ENCODE measurements at places on chromosomes 6 and 20.

DNA sequence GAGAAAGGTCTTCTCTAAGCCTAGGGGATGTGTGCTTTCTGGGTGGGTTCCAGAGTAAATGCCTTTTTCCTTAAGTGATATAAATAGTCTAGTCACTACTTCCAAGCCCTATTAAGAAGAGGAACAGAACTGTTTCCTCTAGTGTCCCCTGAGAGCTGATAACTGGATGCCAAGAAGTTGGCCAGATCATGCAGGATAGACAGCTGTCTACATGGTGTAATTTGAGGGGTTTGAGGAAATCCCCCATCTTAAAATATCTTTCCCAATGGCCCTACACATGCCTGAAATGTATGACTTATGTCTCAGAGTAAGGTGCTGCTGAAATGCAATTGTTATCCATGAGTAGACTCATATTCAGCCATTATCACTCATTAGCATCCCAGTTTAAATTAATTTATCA, 20.2 kb upstream of the PIM1 start:
- no peak for DNase-seq

DNA sequence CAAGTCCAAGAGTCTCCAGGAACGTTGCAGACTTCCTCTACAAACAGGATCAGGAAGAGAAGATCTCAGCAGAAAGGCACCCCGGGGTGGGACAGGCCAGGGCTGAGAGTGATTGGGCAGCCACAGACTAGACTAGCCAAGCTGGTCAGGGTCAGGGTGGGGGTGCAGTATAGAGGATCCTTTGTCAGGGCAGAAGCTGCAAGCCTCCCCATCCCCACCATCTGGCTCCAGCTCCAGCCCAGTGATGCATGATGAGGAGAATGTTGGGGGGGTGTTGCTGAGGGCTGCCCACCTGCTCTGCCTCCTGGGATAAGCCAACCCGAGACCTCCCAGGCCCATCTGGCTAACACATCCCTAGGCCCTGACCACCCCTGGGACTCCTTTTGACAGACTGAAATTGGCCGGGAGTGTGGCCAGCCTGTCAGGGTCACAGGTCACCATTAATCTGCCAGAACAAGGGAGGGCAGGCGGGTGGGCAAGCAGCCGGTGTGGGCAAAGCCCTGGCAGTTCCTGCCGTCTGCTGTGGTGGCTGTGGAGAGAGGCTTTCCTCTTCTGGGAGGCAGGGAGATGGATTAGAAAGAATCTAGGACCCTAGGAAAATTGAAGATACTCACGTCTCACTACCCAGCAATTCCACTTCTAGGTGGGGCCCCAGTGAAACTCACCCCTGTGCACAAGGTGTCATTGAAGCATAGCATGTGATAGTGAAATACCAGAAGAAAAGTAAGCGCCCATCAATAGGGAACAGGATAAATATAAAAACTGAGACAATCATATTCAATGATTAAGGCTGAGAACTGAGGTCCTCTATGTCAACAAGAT, 22.1 kb upstream of the SNTA1 start:
- no peak for DNase-seq

DNA sequence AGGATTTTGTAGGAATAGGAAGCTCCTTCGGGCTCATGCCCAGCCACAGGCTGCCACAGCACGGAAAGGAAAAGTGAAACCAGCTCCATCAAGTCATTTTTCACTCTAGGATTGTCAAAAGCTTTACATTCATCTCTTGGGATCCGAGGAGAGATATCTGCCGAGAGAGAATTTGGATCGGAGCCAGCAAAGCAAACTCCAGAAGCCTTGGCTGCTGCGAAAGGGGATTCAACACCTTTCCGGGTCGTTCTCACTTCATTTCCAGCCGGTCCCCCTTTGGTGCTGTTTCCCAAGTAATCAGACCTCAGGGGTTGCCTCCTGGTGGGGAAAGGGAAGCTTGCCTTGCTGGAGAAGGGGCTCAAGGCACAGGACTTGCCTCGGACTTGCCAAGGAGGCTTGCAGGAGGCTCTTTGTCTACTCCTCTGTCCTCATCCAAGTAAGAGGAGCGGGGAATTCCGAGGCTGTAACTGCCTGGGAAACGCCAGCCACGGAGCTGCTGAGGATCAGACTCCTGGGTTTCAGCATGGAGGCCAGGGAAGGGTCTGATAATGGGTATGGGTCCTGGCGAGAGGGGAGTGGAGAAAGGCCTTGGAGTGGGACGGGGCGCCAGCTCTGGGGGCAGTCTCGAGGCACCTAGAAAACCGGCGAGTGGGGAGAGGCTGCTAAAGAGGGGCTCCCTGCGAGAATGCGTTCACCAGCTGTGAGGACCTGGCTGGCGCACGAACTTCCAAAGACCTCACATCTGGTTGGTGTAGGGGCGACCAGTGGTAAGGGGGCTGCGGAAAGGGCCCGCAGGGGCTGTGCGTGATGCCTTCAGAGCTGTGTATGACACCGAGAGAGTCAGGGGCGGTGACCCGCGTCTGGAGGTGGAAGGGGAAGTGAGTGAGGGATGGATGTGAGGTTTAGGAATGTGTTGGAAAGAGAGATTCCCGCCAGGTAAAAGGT, 702 bp downstream of the ETV7 start:
- peak; percentile 44 for DNase-seq

DNA sequence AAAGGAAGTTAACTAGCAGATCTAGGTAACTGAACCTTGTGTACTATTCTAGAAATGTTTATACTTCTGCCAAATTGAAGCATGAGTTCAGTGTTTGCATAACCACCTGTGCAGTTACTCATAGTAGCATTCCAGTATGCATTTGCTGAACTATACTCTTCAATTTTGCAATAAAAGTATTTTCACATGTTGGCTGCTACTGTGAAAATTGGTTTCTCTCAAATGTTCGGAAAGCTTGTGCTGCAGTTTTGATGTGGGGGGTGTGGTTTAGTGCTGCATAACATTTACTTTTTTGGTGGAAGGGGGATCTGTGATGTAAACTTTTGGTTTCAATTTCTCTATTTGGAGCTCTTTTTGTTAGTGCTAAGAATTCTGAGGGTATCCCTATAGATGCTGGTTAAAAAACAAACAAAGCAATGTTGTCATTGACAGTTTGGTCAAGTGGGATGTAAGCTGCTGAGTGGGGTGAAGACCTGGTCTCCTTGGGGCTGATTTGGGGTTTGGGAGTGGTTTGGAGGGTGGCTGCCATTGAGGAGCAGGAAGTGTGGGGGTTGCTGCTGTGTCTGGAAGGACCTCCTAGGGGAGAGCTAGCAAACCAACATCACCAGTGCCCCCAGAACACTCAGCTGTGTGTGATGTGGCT, 87.8 kb downstream of the CARMIL1 start:
- DNase-seq: no peak

DNA sequence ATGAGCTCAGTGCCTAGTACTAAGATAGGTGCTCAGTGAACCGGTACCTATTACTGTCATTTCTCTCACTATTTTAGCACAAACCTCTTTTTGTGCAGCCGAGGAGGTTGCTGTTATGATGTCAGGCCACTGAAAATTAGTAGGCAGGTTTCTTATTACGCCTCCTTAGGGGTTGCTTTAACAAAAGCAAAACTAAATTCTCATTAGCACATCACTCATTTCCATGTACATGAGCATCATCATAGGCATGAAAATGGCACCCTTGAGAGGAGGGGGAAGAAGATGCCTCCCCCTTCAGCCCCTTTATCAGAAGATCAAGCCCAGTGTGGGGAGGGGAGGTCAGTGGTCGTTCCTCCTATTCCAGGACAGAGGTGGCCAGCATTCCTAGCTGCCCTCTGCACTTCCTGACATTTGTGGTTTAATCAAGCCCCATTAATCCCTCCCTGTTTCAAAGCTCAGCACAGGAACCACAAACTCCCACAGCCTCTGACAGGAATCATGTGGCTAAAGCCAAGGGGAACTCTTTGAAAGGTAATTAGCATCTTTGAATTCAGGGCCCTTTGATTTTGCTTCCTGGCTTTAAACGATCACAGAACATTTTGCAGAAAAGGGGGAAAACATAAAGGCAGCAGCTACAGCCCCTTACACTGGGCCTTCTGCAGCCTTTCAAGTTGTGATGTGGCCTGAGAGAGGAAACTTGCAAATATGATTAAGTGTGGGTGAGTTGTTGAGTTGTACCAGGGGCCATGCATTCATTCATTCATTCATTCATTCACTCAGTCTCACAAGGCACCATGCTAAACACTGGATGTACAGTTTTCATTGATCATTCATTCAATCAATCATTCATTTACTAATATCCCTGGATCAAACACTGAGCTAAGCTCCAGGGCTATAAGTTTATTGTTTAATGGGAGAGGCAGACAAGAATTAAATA, 31.9 kb upstream of the PSMF1 start:
- DNase-seq: no peak

DNA sequence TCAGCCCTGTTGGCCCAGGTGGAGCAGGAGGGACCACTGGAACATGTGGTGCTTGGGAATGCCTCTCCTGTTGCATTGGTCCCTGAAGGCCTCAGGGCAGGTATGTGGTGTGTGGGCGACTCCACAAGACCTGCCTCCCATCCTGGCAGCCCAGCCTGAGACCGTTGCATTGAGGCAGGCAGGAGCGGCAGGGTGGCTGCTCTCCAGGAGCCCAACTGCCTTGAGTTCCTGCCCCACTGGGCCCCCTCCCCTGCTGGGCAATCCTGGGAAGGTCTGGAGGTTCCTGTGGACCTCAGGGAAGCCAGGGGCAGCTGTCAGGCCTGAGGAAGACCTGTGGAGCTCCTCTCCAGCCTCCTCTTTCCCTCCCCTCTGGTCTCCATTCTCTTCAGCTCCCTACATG, 19.8 kb downstream of the MAVS start:
- no peak for DNase-seq

DNA sequence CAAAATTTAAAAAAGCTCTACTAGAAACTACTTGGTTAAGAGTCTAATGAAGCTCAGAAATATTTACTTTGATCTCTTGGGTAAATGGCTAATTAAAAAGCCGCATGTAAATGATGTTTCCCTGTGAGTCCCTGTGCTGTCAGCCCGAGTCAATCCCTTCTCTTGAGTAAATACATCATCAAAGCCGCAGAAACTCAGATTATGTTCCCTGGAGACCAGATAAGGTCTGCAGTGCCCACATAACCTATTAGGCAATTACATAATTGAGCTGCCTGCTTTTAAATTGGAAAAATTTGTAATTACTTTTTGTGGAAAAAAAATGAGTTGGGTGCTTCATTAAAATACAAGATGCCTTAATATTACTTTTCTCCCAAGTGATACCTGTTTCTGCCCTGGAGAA, 83.1 kb downstream of the KIZ start:
- DNase-seq: peak; percentile 55

DNA sequence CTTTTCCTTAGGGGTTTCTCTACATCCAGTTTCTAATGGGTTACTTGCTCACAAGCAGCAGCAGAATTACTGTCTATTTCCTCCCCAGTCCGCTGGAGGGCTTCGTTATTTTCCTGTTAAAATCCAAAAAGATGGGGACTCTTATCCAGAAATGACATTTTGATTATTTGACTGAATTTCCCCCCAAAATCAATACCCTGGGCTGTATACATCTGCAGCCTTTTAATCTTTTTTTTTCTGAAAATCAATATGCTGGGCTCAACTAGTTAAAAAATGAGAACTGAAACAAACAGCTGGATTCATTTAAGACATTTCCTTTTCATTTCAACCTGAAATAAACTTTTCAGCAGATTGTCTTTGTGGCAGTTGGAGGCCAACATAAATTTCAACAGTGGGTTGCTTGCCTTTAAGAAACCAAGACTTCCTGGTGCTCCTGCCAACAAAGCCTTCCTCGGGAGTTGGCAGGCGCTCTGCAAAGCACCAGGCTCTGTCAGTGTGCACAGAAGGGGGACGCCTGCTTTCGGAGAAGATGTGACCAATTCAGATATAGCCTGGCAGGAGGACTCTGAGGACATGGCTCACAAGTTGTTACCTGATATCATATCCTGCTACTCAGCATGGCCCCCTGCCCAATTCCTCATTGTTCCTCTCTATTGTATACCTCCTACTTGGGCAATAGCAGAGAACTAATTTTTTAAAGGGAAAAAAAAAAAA, 204.7 kb upstream of the ARG1 start:
- no peak for DNase-seq

GRCh38 chr6:133549371-133549801, 308.2 kb downstream of the EYA4 start:
- DNase-seq: peak; percentile 32

- DNase-seq: no peak
These were observed 554 bp upstream of the LAMA4 start for GRCh38 chr6:112254921-112255320.

GRCh38 chr6:141729146-141729545, 403.6 kb upstream of the GJE1 start:
- no peak for DNase-seq

- DNase-seq: no peak
These were observed 294.4 kb upstream of the PLN start for GRCh38 chr6:118253741-118254140.
